Astrocyte (in vitro differentiated cells and primary cell): ENCODE measurements at places on chromosomes 1 and 21.

DNA sequence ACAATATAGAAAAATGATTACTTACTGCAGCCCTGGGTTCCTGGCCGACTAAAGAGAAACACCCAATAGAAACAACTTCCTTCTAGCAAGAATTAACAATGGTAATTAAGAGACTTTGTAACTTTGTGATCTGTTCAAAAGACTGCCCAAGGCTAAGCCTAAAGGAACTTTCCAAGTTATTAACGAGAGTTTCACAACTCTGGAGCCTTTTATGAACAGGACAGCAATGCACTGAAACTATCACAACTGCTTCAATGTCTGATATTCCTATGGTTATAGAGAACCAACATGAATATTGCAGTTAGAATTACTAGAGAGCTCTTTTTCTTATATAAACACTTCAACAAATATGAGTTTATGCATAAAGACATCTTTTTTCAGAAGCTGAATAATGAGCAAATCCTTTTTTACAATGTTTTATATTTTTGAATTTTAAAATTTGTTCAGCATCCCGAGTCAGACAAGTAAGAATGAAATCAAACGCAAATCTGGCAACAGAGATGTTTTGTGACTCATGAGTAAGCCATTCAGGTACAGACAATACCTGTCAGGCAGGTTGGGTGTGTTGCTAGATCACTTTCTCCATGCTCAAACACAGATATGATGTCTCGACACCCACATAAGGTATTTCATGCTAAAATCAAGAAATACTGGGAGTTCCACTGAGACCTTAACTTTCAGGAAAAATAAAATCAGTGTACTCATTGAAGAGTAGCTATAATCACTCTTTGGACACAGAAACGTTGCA is 22.2 kb upstream of the KCNJ15 start:
- DNase-seq: no peak

DNA sequence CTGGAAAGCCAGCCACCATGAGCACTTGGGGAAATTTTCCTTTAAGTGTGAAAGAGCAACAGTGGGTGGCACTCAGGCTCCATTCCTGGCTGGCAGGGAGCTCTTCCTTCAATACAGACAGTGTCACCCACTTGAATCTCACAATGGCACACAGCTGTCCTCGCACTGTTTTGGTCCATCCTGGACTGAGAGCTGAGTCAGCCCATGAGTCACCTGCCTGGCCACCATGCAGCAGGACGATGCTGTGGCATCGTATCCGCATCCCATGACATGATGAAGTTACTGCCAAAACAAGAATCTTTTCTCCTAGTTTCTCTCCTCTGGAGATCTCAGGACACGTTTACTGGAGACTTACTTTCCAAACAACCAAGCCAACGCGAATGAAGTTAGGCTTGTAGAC is 6.0 kb downstream of the TMPRSS2 start:
- peak; percentile 6 for DNase-seq

DNA sequence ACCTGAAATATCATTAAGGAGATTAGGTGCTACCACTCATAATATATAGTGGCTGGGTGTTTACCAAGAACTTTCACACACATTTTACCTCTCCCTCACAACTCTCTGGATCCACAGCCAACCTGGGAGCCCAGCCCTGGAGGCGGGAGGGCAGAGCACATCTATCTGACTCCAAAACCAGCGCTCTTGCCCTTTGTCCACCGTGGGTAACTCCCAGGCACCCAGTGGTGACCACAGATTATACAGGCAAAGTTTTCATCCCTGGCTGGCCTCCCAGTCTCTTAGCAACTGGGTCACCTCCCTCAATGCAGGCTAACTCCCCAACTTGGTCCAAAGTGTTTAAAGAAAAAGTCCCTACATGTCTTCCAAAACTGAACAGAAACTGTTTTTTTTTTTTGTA is 2.4 kb downstream of the PAQR7 start:
- DNase-seq: no peak

DNA sequence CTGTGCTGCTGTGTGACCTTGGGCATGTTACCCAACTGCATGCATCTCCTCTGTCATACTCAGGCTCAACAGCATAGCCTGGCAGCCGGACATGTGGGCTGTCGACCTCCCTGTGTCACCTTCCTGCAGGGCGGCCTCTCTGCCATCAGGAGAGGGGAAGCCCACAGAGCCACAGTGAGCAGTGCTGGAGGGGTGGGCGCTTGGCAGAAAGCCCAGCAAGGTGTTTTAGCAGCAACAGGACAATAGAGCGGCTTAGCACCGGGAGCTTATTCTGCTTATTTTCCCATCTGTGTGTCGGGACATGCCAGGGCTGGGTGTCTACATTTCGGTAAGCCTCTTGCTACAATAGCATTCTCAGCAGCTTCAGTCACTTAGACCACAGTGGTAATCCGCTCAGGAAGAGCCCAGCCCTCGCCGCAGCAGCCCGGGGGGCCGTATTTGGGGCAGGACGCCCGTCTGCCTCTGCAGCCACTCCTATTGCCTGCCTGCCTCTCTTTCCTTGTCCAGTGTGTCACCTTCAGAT is 22.8 kb upstream of the CDK18 start:
- no peak for DNase-seq

DNA sequence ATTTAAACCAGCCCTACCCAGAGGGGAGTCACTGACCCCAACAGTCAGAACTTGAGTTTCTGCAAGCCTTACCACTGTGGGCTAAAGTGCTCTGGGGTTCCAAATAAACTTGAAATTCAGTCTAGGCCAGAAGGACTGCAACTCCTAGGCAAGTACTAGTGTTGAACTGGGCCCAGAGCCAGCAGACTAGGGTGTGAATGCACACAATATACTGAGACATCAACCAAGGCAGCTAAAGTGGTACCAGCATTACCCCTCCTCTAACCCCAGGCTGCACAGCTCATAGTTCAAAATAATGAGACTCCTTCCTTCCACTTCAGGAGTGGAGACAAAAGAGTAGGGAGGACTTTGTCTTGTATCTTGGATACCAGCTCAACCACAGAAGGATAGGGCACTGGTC is 18.9 kb upstream of the IL20 start:
- DNase-seq: no peak

- no peak for DNase-seq
Measured at GRCh38 chr1:29368936-29369932, 132.9 kb downstream of the PTPRU start.

DNA sequence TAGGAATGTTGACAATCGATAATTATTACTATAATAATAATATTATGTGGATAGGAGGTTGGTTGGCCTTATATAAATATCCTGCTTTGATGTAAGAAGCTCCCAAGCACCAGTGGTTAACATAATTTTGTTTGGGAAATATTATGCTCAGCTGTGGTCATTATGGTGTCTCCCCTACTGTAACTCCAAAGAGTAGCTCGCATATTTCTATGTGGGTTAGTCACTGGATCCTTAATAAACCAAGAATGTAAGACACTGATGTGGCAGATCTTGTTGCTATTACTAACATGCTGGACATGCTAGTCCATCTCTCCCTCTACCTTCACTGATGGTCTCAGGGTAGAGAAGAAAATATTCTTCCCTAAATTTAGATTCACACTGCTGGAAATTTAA is 79.2 kb upstream of the RALGPS2 start:
- peak; percentile 86 for DNase-seq

DNA sequence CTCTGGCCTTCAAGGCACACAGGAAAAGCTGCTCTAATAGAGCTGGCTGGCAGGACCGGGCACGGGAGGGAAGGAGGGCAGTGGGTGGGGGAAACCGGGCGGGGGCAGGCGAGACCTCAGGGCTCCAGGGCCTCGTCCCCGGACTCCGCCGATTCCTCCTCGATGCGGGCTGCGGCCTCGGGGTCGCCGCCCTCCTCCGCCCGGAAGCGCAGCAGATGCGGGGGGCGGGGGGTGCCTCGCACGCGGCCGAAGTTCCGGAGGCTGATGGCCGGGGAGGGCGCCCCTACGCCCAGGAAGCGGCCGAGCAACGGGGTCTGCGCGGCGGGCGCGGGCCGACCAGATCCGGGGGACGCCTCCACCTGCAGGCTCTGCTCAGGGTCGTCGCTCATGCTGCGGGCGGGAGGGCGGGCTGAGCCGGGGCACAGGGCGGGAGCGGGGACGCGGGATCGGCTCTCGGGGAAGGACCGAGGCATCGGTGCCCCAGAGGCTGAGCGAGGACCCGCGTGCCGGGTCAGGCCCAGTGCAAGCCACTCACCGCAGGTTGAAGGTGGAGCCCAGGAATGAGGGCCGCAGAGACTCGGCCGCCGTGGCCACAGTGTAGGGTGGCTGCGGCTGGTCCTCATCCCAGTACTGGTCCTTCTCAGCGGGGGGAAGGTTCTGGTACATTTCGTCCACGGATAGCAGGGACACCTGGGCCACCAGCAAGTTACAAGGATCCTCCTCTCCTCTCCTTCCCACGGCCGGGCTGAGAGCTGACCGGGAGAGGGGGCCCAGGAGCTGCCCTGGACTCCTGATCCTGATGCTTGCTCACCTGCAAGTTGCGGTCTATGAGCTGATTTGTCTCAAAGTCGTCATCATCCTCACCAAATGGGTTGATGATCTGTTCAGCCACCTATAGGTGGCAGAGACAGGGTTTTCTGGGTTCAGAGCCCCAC is 3.6 kb downstream of the BEST4 start:
- no peak for DNase-seq

DNA sequence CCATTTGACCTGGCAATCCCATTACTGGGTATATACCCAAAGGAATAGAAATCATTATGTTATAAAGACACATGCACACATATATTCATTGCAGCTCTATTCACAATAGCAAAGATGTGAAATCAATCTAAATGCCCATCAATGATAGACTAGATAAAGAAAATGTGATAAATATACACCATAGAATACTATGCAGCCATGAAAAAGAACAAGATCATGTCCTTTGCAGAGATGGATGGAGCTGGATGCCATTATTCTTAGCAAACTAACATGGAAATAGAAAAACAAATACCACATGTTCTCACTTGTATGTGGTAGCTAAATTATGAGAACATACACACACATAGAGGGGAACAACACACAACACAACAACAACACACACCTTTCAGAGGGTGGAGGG is 248.5 kb downstream of the PCP4 start:
- DNase-seq: no peak

DNA sequence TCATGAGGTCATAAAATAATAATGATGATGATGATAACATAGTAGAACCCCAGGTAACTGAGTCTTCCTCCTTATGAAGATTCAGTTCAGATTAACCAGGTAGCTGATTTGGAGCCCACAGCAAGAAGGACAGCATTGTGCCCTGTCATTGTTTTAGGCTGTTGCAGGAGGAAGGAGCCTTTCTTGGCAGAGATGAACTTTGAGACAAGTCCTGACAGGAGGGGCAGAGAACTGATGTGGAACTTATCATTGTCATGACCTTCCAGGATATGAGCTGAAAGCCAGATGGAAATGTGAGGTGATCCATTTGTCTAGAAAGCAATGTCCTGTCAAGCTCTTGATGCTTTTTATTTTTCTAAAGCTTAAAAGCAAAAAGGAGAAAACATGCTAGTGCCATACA is 132.6 kb upstream of the COA6 start:
- DNase-seq: no peak

GRCh38 chr1:208078752-208079151 is 165.4 kb downstream of the PLXNA2 start:
- DNase-seq: no peak

DNA sequence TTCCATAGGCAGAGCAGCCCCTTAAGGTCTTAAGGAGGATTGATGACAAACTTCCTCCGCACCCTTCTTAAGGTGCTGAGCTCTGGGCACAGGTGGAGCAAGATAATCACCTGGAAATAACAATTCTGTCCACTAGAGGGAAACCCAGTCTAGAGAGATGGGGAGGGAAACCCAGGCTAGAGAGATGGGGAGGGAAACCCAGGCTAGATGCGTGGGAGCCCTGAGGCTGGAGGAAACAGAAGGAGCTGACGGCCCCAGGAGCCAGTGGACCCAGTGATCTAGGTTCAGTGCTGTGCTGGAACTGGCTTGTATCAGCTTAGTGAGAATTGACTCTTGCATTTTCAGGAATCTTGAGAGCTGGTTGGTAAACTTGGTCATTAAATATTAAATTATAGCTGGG is 17.8 kb upstream of the MYCL start:
- peak; percentile 30 for DNase-seq

DNA sequence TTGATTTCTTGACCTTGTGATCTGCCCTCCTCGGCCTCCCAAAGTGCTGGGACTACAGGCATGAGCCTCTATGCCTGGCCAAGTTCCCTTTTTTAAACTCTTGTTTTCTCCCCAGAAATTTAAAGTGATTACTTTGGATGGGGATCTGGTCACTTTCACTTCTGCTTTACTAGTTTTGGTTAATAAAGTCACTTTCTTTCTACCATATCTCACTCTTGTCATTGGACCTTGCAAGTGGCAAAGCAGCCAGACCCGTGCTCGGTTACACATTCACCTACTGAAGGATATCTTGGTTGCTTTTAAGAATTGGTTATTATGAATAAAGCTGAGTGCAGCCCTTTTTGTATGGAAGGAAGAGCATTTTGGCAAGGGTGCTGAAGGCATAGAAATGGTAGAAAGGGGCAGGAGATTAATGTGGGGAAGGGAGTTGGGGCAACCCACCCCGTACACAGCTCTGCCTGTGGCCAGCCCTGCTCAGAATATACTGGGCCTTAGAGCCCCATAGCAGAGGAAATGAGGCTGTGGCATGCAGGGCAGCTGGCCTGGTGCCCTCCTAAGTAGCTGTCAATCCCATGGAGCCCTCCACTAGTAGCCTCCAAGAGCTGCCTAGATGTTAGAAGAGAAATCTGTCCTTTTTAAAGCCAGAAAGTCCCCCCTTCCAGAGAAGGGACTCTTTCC is 40.7 kb downstream of the CD2 start:
- no peak for DNase-seq

DNA sequence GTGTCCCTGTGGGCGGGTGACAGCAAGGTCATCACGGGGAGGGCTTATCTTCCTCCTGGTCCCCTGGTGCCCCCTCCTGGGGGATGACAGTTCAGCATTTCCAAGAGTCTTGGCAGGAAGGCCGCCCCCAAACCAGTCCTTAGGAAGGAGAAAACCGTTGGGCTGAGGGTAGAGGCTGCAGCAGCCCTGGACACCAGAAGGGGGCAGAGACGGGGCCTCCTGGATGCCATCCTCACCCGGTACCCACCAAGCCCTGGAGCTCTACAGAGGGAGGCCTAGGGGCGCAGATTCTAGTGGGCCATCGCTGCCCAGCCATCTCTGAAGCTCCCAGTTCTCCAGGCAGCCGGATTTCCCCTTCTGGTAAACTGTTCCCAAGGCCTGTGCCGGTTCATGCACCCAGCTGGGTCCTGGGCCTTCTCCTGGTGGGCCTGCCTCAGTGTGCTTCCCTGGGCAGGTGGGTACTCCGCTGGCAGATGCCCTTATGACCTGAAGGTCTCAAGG is 14.8 kb upstream of the ZNF669 start:
- no peak for DNase-seq

DNA sequence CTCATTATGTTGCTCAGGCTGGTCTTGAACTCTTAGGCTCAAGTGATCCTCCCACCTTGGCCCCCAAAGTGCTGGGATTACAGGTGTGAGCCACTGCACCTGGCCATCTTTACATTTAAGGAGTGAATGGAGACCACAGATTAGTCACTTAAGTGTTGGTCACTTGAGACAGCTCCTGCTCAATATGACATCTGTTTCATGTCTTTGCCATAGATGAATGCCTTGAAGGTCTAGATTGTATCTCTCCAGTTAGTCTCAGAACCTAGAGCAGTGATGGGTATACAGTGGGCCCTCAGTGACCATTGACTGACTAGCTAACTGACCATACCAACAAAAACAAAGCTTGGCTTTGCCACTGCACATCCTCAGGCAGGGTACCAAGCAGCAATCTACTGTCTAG is 15.3 kb downstream of the BCL9 start:
- DNase-seq: no peak
